ENCODE measurements at places on chromosomes 12 and 14.

GRCh38 chr14:74126315-74127013 lies 41.7 kb downstream of the LIN52 start:
- no peak for DNase-seq

- no peak for DNase-seq
Observed at GRCh38 chr12:26361964-26362363, 166.6 kb downstream of the SSPN start.

- no peak for DNase-seq
Observed at GRCh38 chr14:77037938-77038568, 9.5 kb upstream of the IRF2BPL start.

DNA sequence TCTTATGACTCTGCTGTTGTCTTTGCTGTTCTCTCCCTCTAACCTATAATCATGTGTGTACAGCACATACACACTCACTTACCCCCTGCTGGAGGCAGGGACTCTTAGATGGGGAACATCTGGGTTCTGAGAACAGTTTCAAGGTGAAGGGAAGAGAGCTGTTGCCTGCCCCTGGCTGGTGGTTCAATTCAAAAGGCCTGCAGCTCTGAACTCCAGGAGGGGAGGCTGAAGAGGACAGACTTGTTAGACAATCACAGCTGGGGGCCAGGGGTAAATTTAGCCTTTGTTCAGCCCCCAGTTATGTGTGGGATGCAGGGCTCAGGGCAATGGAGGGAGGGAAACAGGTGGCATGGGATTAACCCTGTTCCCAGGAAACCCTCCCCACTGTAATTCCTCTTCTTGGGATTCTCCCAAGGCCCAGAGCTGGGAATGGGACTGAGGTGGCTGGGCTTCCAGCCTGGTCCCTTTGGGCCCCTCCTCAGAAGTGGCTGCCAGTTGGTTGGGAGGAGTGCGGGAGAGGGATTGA lies 1.9 kb downstream of the MYL6B start:
- DNase-seq = no peak

- peak; percentile 88 for DNase-seq
Observed at GRCh38 chr14:61025251-61026223, 44.5 kb downstream of the SLC38A6 start.

DNA sequence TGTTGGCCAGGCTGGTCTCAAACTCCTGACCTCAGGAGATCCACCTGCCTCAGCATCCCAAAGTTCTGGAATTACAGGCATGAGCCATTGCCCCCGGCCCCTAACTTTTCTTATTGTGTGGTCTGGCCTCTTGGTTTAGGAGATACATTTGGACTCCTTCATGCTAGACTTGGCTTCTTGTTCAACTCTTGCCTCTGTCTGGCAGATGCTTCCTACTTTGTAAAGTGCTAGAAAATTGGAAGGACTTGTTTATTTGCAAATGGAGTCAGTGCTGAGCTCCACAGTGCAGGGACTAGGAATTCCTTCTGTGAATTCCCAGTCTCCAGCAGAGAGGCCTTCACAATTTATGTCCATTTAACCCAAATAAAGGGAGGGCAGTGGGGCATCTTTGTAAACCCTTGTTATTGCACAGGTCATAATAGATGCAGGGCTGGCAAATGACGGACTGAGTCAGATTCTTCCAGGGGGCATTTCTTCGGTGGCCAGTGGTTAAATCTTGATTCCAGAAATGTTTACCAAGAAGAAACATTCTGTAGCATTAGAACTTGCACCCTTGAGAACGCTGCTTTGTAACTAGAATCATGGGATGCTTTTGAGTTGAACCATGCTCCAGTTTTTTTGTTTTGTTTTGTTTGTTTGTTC lies 73.8 kb upstream of the TBX3 start:
- no peak for DNase-seq

- no peak for DNase-seq
Observed at GRCh38 chr12:40178701-40179100, 46.1 kb upstream of the LRRK2 start.

DNA sequence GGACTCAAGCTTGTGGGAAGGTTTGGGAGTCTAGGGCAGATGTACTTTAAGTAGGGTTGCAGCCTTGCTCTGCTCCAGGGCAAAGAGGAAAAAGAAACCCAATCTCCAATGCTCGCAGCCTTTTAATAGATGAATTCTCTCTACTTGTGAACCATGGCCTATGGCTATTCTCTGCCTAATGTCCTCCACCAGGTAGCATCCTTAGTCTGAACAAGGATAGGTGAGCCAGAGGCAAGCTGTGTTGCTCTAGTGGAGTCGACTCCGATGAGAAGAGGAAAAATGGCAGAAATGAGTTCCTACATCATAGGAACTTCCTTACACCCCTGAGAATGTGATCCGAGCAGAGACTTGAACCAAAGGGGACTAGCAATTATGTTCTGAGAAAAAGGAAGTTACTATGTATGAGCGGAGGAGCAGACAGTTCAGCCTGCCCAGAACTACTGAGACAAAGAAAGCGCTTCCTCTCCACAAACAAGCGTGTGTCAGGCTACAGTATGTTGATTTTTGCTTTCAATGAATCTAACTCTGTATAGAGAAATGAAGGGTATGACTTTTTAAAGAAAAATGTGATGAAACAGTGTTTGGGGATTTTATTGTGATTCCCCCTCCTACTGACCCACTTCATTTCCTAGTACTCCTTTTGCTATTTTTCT lies 153.6 kb upstream of the ARID2 start:
- no peak for DNase-seq

DNA sequence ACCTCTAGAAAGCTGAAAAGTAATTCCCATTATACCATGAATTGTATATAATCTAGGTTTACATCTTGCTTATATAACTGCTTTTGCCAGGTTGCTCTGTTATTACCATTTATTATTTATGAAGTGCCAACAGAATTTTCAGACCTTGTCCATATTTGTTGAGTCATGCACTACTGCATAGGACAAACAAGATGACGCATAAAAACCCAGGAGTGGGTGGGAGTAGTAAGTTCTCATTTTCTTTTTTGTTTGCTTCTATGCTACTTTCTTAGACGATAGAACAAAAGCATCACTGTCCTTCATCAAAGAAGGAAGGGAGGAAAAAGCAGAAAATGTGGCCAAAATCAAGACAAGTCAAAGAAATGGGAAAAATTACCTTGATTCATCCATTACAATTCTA lies 119.0 kb upstream of the RASSF8 start:
- DNase-seq = no peak

GRCh38 chr12:2317772-2318171 lies 265.0 kb downstream of the CACNA1C start:
- DNase-seq = no peak

- DNase-seq = no peak
Observed at GRCh38 chr12:2722806-2723205, 72.0 kb upstream of the FKBP4 start.

DNA sequence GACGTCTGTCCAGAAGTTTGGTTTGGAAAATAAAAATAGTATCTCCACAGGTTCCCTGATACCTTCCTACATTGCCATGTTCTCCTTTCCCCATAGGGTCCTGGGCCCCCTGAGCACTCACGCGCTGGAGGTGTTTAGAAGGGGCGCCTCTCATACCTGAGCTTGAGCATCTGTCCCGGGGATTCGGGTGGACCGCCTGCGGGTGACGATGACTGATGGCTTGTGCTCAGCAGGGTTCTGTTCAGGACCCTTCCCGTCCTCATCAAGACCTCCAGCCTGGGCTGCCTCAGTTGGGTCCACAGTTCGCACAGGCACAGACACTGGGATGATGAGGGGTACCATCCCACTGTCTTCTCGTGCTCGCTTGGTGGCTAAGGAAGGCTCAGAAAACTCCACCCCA lies 22.7 kb upstream of the PNMA1 start:
- no peak for DNase-seq

- peak; percentile 80 for DNase-seq
Observed at GRCh38 chr14:54787261-54787660, 115.4 kb downstream of the GCH1 start.

DNA sequence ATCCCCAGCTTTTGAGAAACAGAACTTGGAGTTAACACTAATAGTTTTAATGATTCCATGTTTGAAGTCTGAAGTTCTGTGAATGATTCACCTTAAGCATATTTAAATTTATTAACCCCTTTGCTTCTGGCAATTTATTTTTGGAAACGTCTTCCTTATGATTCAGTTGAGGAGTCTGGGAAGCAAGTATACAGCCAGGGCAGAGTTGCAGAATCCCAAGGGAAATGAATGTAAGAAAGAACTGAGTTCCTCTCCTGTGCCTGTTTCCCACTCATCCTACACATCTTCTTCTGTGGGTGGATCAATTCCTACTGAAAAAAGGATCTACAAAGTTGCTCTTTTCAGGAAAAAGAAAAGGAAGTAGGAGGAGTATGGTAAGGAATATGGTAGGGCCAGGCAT lies 108.2 kb upstream of the CCDC91 start:
- DNase-seq = no peak

GRCh38 chr12:75877763-75878621 lies 153.6 kb downstream of the PHLDA1 start:
- peak; percentile 37 for DNase-seq

DNA sequence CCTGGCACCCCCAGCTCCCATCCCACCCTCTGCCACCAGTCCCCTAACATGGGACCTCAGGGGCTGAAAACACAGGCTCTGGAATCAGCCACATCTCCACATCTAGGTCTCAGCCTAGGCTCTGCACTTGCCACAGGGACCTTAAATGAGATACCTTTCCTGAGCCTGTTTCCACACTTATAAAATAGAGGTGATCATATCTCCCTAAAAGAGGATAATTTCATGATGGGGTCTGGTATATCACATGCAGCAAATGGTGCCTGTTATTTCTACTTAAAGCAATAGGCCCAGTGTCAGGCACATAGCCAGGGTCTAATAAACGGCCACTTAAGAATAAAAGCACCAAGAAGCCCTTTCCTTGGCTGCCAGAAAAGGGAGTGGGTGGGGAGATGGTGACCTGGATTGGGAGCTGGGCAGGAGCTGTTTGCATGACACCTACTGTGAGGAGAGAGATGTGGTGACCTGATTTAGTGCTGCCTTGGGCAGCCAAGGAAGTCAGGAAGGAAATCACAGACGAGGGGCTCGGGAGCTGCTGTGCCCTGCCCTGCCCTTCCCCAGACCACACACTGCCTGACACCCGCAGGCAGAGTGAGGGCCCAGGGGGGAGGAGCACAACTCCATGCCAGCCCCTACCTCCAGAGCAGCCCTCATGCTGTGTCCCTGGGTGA lies 71.2 kb downstream of the IRF2BPL start:
- DNase-seq = peak; percentile 56

DNA sequence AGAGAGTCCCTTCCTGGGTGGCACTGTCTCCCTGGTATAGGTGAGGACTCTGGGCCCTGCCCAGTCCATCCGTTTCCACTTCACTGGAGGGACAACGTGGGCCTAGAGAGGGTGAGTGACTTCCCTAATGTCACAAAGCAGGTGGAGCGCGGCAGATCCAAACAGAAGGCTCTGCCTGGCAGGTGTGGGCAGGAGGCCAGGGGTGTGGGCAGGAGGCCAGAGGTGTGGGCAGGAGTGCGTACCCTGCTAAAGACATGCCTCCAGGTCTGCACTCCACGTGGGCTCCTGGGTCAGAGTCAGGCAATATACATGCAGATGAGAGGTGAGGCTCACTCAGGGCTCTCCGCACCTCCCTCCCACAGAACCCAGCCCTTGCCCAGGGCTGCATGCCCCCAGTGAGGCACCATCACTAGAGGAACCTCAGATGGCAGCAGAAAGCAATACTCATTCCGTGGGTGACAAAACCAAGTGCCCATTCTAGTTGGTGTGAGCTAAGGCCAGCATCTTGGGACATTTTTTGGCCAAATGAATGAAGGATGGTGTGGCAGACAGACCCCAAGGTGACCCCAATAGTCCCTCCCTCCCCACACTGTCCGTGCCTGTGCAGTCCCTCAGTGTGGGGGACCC lies 271.6 kb upstream of the RTL1 start:
- no peak for DNase-seq

DNA sequence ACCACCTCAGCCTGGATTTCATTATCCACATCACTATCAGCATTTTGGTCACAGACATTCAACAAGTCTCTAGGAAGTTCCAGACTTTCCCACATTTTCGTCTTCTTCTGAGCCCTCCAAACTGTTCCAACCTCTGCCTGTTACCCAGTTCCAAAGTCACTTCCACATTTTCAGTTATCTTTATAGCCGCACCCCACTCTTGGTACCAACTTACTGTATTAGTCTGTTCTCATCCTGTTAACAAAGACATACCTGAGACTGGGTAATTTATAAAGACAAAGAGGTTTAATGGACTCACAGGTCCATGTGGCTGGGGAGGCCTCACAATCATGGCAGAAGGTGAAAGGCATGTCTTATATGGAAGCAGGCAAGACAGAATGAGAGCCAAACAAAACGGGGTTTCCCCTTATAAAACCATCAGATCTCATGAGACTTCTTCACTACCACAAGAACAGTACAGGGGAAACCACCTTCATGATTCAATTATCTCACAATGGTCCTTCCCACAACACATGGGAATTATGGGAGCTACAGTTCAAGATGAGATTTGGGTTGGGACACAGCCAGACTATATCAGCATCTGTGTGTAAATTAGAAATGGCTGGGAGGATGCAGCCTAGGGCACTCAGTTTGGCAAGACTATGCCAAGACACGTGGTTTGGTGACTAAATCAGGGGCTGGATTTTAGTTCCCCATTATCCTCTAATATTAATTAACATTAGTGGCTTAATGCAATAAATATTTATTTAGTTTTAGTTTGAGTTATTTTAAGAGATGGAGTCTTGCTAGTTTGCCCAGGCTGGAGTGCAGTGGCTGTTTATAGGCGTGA lies 16.2 kb upstream of the FUT8 start:
- DNase-seq = no peak

DNA sequence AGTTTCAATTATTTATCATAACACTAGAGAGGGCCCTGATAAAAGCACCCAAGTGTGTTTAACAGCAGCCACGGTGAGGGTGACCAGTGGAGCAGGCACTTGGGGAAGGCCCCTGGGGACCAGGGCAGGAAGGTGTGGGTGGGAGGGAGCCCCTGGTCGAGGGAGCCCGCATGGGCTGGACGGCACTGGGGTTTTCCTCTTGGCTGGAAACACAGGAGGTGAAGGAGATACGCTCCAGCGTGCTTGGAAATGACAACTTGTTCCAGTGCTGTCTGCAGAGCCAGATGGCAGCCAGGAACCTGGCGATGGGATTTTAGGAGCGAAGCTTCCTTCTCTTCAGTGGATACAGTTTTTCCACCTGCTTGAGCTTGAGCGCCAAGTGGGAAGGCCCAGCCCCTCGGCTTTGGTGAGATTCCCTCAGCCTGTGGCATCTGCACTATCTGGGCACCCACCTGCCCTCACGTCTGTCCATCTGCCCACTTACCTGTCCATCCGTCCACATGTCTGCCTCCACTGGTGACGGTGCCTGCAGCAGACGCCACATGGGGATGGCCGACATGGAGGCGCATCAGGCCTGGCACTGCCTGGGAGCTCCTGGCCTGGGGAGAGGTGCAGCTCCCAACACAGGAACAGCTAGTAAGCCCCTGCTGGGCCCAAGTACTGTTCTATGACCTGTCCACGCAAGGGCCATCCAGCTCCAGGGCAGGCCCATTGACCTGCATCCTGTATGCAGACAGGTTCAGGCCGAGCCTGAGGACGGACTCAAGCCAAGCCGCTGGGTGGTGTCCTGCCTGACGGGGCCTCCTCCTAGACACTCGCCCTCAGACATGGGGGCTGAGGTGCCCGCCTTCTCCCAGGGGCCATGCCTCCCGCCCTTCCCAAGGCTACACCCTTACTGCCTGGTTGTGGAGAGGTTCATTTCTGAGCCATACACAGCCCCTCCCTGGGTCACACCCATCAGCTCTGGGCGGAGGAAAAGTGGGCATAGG lies 192.2 kb upstream of the C14orf180 start:
- DNase-seq = no peak

All from A673 (cell line).